ENCODE measurements at places on chromosomes 5 and 9. TPM values are rescaled to one million over a fixed set of nuclear protein-coding genes. Genes with fewer than 3 reads are reported as not detected.

CDC20B gene
- total RNA-seq = not detected

GRCh38 chr9:28915202-28915930, 1342.1 kb upstream of the C9orf72 start:
- DNase-seq = no peak
- no peaks in the 10 kb centered on the region for H3K36me3 ChIP-seq
- H3K4me3 ChIP-seq = no peak overlapping the region
- no peak overlapping the region for H3K27ac ChIP-seq
- no peaks in the 10 kb centered on the region for H3K27me3 ChIP-seq

DNA sequence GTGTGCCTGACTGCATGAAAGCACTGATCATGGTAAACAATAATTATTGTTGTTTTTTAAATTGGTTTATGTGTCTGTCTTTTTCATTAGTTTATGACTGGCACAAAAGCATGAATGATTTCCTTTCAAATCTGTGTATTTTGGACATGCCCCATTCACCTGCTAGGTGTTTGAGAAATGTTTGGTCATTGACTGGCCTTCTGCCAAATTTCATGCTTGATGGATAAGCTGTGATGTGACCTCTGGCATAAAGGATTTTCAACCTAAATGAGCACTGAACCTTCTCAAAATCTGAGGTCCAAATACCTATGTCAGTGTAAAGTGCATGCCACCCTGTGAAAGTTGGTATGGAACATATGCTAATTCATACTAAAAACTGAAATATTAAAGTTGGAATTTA, 204.5 kb downstream of the BRINP1 start:
- H3K27ac ChIP-seq = no peak overlapping the region
- no peaks in the 10 kb centered on the region for H3K4me1 ChIP-seq
- H3K4me3 ChIP-seq = no peak overlapping the region
- no peaks in the 10 kb centered on the region for H3K36me3 ChIP-seq

DNA sequence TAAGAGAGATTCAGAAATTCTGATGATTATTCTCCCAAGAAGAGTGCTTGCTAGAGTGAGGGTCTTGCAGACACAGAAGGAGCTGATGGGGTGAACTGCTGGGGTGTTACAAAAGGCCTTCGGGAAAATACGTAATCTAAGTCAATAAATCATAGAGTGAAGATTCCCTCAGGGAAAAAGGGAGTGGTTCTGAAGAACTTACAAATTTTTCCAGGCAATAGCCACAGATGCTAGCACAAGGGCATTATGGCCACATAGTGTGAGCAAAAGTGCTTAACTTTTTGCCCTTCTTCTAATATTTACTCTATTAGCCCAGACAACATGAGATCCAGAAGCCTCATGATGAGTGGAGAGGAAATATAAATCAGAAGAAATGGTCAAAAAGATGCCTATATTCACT, 137.3 kb downstream of the TMC1 start:
- DNase-seq = no peak
- H3K27me3 ChIP-seq = peaks cover 5% of the 10 kb centered on the region
- no peaks in the 10 kb centered on the region for H3K36me3 ChIP-seq
- H3K4me1 ChIP-seq = peaks cover 10% of the 10 kb centered on the region
- no peak overlapping the region for H3K27ac ChIP-seq

PCDHB6 gene
- total RNA-seq = 0.59 TPM

C7 gene
- 0.88 TPM for total RNA-seq

ANXA2R gene
- 3.5 TPM for total RNA-seq

UCK1 gene
- 19.5 TPM for total RNA-seq

GRCh38 chr9:110842169-110842568, 173.6 kb downstream of the MUSK start:
- H3K4me1 ChIP-seq = peaks cover 32% of the 10 kb centered on the region
- no peaks in the 10 kb centered on the region for H3K27me3 ChIP-seq
- no peak for DNase-seq
- no peak overlapping the region for H3K4me3 ChIP-seq

KLF4 gene
- 34.7 TPM for total RNA-seq

DNA sequence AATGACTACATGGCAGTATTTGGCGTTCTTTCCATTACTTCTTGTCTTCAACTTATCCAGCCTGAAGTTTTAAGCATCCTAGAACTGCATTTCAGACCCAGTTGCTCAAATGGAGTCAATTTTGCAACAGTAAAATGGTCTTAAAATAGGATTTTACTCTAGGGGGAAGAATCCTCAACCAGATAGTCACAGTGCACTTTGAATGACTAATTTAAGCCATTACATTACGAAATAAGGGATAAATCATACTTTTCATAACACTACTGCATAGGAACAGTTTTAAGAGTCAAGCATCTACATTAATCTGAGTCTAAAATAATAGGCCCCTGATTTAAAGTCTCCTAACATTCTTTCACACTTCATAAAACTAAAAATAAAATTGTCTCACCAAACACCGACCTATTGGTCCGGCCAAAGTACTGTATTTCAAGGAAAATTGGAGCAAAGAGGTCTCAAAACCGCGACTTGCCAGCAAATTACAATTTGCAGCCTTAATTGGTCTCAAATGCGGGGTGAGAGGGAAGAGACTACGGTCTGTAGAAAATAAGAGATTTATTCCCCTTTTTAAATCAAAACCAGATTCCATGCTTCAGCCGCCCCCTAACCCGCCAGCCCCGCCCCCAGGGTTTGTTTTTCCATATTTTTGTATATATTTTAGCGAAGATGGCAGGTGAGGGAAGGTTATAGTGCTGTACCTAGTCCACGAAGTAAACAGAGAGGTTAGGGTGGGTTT, 1.2 kb upstream of the SMARCA2 start:
- H3K27me3 ChIP-seq = no peaks in the 10 kb centered on the region
- peaks cover 21% of the 10 kb centered on the region for H3K4me1 ChIP-seq
- H3K4me3 ChIP-seq = peak overlapping the region; percentile 78
- peak overlapping the region; percentile 46 for H3K27ac ChIP-seq
- no peaks in the 10 kb centered on the region for H3K36me3 ChIP-seq

SARDH gene
- 10.9 TPM for total RNA-seq

CCDC183 gene
- total RNA-seq = not detected

ANKRD55 gene
- total RNA-seq = not detected

DNA sequence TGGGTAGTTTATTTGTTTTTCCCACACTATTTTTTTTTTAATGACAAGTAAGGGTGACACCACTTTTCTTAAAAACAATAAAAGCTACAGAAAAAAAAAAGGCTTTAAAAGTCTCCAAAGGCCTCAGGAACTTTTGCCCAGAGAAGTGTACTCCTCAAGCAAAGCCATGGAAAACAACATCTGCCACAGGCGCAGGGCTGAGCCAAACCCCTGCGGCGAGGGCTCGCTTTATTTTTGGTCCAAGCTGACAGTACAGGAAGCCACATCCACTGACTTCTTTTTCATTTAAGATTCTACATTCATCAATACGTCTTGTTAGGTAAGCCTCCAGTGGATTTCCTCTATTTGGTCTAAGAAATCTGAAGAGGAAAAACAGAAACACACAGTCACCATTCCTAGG, 51.9 kb upstream of the IFNK start:
- no peaks in the 10 kb centered on the region for H3K4me1 ChIP-seq

IFNA13 gene
- not detected for total RNA-seq

GRCh38 chr5:32090026-32090754, 83.9 kb downstream of the GOLPH3 start:
- H3K4me3 ChIP-seq = no peak overlapping the region
- no peak for DNase-seq
- H3K36me3 ChIP-seq = peaks cover 1% of the 10 kb centered on the region

DNA sequence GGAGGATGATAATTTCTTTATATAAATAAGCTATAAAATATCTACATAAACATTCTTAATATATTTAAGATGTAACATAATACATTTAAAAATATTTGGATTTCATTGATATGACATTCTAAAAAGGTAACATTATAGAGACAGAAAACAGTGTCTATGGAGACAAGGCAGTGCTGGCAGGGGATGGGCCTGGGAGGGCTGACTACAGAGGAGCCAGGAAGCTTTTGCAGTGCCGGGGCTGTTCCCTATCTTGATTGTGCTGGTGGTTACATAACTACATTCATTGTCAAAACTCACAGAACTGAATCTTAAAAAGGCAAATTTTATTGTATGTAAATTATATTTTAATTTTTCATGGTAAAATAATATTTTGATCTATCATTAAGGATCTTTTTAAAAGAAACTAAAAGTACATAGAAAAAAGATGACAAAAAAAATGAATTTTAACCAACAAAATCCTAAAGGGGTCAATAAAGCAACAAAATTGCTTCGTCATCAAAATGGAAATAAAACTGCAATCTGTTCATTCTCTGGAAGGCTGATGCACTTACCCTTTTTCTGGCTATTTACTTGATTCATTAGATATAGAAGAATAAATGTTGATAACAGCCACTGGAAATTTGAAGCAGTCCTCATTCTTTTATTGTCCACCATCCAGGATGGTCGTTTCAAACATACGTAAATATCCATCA, 26.3 kb downstream of the LIFR start:
- no peaks in the 10 kb centered on the region for H3K4me1 ChIP-seq
- H3K36me3 ChIP-seq = no peaks in the 10 kb centered on the region
- H3K27ac ChIP-seq = no peak overlapping the region
- no peak overlapping the region for H3K4me3 ChIP-seq

DNA sequence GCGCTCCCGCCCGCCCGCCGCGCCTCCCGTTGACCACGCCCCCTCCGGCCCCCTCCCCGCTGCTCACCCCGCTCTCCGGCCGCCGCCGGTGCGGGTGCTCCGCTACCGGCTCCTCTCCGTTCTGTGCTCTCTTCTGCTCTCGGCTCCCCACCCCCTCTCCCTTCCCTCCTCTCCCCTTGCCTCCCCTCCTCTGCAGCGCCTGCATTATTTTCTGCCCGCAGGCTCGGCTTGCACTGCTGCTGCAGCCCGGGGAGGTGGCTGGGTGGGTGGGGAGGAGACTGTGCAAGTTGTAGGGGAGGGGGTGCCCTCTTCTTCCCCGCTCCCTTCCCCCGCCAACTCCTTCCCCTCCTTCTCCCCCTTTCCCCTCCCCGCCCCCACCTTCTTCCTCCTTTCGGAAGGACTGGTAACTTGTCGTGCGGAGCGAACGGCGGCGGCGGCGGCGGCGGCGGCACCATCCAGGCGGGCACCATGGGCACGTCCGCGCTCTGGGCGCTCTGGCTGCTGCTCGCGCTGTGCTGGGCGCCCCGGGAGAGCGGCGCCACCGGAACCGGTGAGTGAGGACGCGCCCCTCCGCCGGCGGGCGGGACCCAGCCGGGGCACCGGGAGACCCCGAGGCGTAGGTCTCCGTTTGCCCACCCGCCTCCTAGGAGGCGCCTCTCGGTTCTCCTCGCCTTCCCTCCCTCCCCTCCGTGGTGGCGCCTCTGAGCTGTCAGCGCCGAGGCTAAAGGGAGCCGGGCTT, at the start of gene VLDLR:
VLDLR (plus strand) TSS at position 66 of the 739 bp plus-strand sequence; CDS start at position 469, 403 bp downstream.
- peak within 1 kb of the TSS; percentile 71 for H3K4me3 ChIP-seq
- DNase-seq = peak; percentile 81
- H3K27ac ChIP-seq = no peak within 1 kb of the TSS

- no peaks in the 10 kb centered on the region for H3K4me1 ChIP-seq
- no peak overlapping the region for H3K4me3 ChIP-seq
- H3K27me3 ChIP-seq = no peaks in the 10 kb centered on the region
These were observed 356.5 kb upstream of the TUSC1 start for GRCh38 chr9:26034786-26035185.

- H3K4me3 ChIP-seq = no peak overlapping the region
- DNase-seq = peak; percentile 61
- peak overlapping the region; percentile 50 for H3K27ac ChIP-seq
- H3K4me1 ChIP-seq = peaks cover 17% of the 10 kb centered on the region
- no peaks in the 10 kb centered on the region for H3K27me3 ChIP-seq
These were observed 37.3 kb upstream of the CDK5RAP2 start for GRCh38 chr9:120616966-120617935.

GRCh38 chr9:20940447-20941173, 90.8 kb downstream of the HACD4 start:
- no peaks in the 10 kb centered on the region for H3K36me3 ChIP-seq
- H3K4me3 ChIP-seq = no peak overlapping the region
- DNase-seq = peak; percentile 8
- no peaks in the 10 kb centered on the region for H3K27me3 ChIP-seq

TRIM7 gene
- 0.72 TPM for total RNA-seq

DNA sequence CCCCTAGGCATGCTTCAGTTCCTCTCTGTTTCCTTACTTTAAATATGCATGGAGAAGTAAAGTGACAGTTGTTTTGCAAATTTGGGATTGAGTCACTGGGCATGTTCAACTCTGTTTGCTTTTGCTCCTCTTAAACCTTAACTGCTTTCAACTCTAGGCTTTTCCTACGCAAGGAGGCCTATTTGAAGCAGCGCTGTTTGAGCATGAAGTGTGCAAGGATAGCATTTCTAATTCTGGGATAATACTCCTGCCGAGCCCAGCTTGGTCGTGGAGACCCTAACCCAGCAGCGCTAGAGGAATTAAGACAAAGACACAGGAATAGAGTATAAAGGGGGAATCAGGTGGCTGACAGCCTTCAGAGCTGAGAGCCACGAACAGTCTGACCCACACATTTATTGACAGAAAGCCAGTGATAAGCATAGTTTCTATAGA, 803.4 kb upstream of the CDH10 start:
- no peak overlapping the region for H3K27ac ChIP-seq
- no peaks in the 10 kb centered on the region for H3K27me3 ChIP-seq
- no peaks in the 10 kb centered on the region for H3K36me3 ChIP-seq
- H3K4me1 ChIP-seq = no peaks in the 10 kb centered on the region

DNA sequence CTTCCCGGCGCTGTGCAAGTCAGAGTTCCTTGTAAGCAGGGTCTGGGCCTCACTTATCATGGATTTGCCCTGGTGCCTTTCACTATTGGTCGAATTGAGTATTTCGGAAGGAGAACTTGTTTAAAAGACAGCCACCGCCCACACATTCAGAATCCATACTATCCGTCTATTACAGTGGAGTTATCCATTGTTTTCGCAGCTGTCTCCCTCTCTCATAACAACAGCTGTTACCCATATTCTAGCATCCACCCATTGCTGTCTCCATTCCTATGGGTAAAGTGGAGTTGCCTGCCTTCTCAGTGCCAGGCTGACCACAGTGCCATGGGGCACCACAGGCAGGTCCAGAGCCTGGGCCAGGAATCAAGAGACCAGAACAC, 20.2 kb downstream of the FAXDC2 start:
- peaks cover 9% of the 10 kb centered on the region for H3K4me1 ChIP-seq
- H3K4me3 ChIP-seq = no peak overlapping the region
- no peak overlapping the region for H3K27ac ChIP-seq
- no peak for DNase-seq

- peak; percentile 93 for DNase-seq
- peak overlapping the region; percentile 98 for H3K27ac ChIP-seq
- no peak overlapping the region for H3K4me3 ChIP-seq
These were observed 309.1 kb downstream of the ADAMTS6 start for GRCh38 chr5:65172486-65173129.

All from osteoblast (primary cell).